ENCODE measurements at places on chromosomes 3 and 15.

- no peak for DNase-seq
These were observed 10.6 kb upstream of the U2SURP start for GRCh38 chr3:142990721-142991120.

GRCh38 chr3:195559723-195560409 is 16.7 kb upstream of the PPP1R2 start:
- no peak for DNase-seq

- no peak for DNase-seq
These were observed 35.2 kb downstream of the CPN2 start for GRCh38 chr3:194315965-194316361.

DNA sequence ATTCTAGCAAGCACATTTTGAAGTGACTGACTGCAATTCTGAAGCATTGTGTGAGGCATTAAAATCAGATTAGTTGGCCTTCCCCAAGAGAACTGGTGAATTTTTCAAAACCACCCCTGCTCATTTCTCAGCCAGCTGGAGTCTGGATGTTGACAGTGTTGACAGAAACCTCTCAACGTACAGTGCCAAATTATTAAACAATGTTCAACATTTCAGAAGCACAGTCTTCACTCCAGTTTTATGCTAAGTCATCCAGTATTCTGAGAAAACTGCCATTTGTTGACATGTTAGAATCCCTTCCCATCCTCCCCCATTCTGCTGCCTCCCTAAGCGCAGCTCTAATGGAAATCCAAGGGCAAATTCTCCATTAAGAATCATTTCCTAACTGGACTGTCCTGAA is 369.3 kb upstream of the TRIM42 start:
- DNase-seq: no peak

GRCh38 chr3:187750006-187750512 is 4.8 kb upstream of the BCL6 start:
- no peak for DNase-seq

- DNase-seq: peak; percentile 23
These were observed 64.0 kb upstream of the C15orf61 start for GRCh38 chr15:67456677-67457529.

GRCh38 chr15:94360251-94360685 is 128.9 kb downstream of the MCTP2 start:
- DNase-seq: no peak

GRCh38 chr3:138434276-138434874 is at the start of gene ESYT3:
TSS of gene ESYT3 (plus strand) at chr3:138434616. CDS start at chr3:138434799, 183 bp downstream.
- DNase-seq: no peak

DNA sequence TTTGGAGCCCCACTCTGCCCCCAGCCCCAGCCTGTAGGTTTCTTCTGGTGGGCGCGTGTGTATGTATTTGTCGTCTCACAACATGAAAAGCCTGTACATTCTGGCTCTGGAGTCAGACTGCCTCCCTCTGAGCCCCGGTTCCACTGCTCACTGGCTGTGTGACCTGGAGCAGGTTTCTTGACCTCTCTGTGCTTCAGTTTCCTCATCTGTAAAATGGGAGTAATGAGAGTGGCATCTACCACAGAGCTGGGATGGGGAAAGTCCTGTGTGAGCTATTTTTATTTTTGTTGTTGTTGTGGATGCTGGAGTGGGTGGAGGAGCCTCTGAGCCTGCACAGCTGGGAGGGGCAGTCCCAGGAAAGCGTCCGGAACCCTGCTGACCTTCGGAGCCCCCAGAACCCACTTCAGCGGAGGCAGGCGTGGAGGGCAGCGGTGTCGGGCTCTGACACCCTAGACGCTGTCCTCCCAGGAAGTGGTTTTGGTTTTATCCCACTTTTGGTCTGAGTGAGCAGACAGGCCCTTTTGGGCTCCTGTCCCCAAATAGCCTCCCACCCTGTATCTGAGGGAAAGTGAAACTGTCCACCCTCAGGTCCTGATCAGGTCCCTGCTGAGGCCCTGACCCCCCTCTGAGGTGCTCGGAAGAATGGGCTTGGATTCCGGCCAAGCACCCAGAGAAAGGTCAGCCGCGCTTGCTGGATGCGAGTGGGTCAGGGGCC is 103.5 kb downstream of the CHSY1 start:
- no peak for DNase-seq

DNA sequence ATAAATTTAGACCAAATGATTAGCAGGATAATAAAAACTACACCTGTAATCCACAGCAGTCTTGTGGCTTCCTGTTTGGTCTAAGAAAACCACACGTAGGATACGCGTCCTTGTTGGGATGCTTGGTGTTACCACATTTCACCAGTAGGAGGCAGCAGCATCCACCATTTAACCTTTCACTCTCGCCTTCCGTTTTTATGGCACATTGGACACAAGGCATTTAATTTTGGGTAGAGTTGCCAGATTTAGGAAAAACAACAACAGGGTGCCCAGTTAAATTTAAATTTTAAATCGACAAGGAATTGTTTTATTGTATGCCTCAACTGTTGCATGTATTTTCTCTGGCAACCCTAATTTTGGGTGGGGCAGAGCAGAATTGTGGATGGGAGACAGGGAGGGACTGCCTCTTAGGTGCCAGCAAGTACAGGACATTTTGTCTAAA is 6.3 kb downstream of the LRRC31 start:
- peak; percentile 36 for DNase-seq

DNA sequence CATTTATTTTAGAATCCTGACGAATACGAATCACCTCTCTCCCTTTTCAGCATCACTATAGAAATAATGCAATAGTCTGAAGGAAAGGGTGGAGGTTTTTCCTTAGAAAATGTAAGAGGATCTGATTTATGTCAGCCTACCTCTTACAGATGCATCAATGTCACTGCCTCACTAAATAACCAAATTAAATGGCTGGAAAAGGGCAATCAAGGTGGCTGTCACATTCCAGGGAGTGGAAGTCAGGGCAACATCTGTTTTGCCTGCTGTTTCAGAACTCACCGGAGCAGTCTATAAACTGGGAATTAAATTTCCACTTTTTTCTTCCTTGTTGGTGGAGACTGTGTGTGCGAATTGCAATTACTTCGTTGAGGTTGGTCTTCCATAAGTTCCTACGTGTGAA is 299.3 kb upstream of the PDZRN3 start:
- no peak for DNase-seq

- DNase-seq: no peak
These were observed 914 bp upstream of the PTH1R start for GRCh38 chr3:46876313-46877300.

DNA sequence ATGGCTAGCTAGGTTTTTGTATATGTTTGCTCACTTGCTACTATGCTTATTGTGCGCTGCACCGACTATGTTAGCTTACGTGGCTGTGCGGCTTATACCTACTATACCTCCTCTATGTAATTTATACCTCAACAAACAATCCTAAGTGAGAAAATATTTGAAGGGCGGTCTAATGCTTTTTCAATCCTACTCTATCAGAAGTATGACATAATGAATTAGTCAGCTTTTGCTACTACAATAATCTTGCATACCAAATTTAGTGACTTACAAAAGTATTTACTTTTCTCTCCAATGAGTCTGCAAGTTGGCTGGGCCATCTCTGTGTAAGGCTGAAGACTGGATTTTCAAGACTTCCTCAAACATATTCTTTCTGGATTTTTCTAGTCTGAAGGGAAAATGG is 391.2 kb upstream of the NECTIN3 start:
- DNase-seq: no peak

DNA sequence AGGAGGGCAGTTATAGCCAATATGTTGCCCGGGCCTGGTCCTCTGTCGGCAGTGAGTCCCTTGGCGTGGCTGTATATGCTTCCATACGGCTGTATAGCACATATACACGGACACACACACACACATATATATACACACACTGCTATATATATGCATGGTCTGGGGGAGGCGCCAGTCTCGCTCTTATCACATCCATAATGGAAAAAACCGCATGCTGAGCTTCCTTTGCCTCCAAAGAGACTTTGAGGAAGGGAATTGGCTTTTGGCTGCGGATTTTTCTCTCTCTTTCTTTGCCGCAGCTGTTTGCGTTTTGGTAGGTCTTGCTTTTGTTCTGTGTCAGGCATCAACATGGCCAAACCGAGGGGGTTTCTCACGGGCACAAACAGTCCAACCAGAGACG is 11.3 kb upstream of the TMEM115 start:
- no peak for DNase-seq

DNA sequence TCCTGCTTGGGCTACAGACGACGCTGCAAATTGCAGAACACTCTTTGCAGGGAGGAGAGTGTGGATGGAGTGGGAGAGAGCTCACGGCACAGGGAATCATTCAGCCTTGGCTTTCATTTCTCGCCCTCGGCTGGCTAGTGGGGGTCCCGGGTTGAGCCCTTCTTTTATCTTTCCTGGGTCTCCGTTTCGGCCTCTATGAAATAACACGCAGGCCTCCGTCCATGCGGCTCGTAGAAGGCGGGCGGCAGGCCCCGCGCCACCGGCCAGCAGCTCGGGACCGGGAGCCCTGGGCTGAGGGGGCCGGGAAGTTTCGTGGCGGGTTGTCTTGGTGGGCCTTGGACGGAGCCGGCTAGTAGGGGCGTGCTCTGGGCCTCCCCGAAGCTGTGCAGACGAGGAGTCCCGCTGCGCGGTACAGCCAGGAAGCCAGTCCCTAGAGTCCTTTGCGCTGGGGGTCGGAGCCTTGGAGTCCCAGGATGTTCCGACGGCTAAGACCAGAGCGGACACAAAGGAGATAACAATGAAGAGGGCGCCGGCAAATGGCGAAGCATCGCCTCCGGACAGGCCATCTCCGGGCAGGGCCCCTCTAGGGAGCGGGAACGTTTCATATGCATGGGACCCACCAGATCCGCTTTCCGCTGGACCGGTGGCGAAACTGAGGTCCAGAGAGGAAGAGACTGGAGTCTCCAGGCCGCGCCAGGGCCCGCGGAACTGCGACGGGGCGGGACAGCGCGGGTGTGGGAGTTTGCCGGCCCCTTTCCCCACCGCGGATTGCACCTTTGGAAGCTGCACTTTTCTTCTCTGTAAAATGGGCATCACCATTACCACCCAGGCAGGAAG is 4.3 kb downstream of the RNU6-1 start:
- no peak for DNase-seq

GRCh38 chr3:89314454-89315098 is 207.2 kb downstream of the EPHA3 start:
- DNase-seq: no peak

GRCh38 chr3:69941439-69942176 is 57.9 kb upstream of the SAMMSON start:
- no peak for DNase-seq

DNA sequence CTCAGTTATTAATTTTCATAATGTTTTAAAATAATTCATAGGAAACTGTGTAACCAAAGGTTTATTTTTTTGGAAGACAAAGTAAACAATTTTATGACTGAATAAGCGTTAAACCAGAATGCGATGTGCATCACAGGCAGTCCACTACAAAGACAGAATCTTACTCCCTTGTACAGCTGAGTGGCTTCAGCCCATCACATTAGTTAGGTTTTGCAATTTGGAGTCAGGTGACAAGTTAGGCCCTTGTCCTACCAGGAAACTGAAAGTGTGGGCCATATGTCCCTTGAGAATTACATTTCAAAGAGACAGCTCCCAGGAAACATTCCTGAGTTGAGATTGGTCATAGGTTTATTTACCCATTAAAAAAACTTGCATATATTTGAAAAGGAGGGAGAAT is 156.3 kb downstream of the MEX3B start:
- no peak for DNase-seq

Data from H54 (cell line).